ENCODE measurements at places on chromosomes 3 and 15. TPM values are rescaled to one million over a fixed set of nuclear protein-coding genes. Genes with fewer than 3 reads are reported as not detected.

The PLCB2 gene
- 57.7 TPM for total RNA-seq

The LPP gene
- 18.0 TPM for total RNA-seq

The RLBP1 gene
- not detected for total RNA-seq

GRCh38 chr3:61381745-61382392, 130.6 kb upstream of the FHIT start:
- DNase-seq = no peak
- no peaks in the 10 kb centered on the region for H3K4me1 ChIP-seq
- H3K36me3 ChIP-seq = no peaks in the 10 kb centered on the region
- H3K27me3 ChIP-seq = no peaks in the 10 kb centered on the region
- no peak overlapping the region for H3K27ac ChIP-seq

GRCh38 chr3:58256511-58256910, 18.9 kb downstream of the ABHD6 start:
- DNase-seq = no peak
- H3K4me3 ChIP-seq = no peak overlapping the region
- peaks cover 6% of the 10 kb centered on the region for H3K36me3 ChIP-seq
- H3K4me1 ChIP-seq = no peaks in the 10 kb centered on the region

DNA sequence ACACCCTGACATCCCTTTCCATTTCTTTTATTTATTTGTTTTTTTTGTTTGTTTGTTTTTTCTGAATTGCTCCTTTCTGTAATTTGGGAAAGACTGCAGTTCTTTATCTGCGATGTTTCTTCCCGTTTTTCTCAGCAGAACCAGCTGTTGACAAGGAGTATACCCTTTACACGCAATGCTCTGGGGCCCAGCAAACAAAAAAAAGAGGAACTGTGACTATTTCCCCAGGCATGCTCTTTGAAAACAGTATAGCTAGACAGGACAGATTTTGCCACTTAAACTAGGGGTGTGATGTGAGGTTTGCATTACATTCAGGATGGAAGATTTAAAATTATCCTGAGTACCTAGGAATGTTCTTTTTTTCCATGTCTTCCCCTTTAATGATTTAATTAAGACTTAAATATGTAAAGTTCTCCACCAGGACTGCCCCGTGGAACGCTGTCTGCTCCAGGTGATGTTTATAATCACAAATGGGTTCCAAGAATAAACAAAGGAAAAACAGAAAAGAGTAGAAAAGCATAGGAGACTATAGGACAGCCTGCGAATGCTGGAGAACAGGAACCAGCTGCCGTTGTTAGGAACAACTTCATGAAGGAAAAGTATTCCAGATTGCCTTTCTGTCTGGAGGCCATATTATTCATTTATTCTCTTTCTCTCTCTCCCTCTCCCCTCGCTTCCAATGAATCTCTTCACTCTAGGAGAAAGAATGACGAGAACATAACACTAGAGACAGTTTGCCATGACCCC, 43.3 kb downstream of the TGFBR2 start:
- H3K27ac ChIP-seq = no peak overlapping the region
- peaks cover 96% of the 10 kb centered on the region for H3K4me1 ChIP-seq
- H3K36me3 ChIP-seq = peaks cover 62% of the 10 kb centered on the region

GRCh38 chr3:72996121-72996472, 514 bp upstream of the PPP4R2 start:
- no peaks in the 10 kb centered on the region for H3K36me3 ChIP-seq
- no peaks in the 10 kb centered on the region for H3K27me3 ChIP-seq
- peaks cover 38% of the 10 kb centered on the region for H3K4me1 ChIP-seq

- H3K36me3 ChIP-seq = no peaks in the 10 kb centered on the region
- no peaks in the 10 kb centered on the region for H3K27me3 ChIP-seq
- no peak overlapping the region for H3K4me3 ChIP-seq
- no peak overlapping the region for H3K27ac ChIP-seq
- DNase-seq = no peak
These were observed 124.8 kb downstream of the CHDH start for GRCh38 chr3:53721187-53722119.

- no peak overlapping the region for H3K4me3 ChIP-seq
- H3K27ac ChIP-seq = no peak overlapping the region
- no peak for DNase-seq
- H3K36me3 ChIP-seq = no peaks in the 10 kb centered on the region
- H3K27me3 ChIP-seq = no peaks in the 10 kb centered on the region
- no peaks in the 10 kb centered on the region for H3K4me1 ChIP-seq
These were observed 7.8 kb upstream of the RFX7 start for GRCh38 chr15:56251315-56252095.

DNA sequence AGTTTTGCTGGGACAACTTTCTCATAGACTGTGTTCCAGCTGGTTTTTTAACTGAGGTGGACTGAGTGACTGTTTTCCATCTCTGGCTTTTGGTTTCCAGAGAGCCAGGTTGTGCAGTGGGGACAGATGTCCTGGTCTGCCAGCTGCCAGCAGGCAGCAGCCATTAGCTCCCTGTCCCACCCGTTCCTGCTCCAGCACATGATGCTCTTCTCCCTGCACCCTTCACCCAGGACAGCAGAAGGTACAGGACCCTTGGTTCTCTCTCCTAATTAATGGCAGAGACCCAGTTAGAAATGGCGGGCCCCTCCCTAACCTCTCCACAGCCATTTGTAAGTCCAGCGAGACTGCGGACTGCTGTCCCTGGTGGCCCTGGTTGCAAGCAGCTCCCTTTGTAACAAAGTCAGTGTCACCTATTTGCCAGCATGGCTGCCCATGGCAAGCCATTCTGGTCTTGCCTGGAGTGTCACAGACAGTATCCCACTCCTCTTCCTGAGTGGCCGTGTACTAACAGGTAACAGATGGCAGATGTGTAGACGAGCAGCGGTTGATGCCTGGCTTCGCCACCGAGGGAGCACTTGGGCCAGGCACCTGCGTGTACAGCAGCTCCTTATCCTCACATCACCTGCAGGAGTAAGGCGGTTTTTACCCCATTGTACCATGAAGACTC, 148.3 kb downstream of the DNAJB8 start:
- no peak for DNase-seq
- no peak overlapping the region for H3K27ac ChIP-seq
- H3K4me1 ChIP-seq = peaks cover 82% of the 10 kb centered on the region
